ENCODE measurements at places on chromosomes 5 and 9.

- no peak overlapping the region for H3K4me3 ChIP-seq
- DNase-seq = no peak
- H3K27me3 ChIP-seq = no peaks in the 10 kb centered on the region
Observed at GRCh38 chr5:112385566-112385965, 33.5 kb downstream of the EPB41L4A start.

- H3K4me3 ChIP-seq = no peak overlapping the region
- no peaks in the 10 kb centered on the region for H3K36me3 ChIP-seq
- H3K27ac ChIP-seq = no peak overlapping the region
- DNase-seq = no peak
Observed at GRCh38 chr5:35762368-35762767, 94.3 kb upstream of the IL7R start.

DNA sequence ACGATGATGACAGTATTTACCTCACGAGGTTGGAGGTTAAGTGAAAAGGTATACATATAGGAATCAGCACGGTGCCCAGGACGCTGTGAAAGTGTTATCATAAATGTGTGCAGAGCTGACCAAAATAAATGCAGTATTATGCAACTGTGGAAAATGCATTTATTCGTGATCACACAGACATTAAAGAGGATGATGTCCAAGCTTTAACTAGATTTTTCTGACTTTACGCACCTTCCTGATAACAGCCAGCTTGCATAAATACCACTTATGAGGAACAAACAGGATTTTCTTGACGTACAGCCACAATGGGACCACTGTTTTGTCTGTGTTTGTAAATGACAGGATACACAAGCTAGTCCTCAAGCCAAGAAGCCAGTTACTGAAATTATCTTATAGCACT is 71.4 kb upstream of the ATP10B start:
- no peaks in the 10 kb centered on the region for H3K27me3 ChIP-seq
- no peak overlapping the region for H3K4me3 ChIP-seq
- H3K27ac ChIP-seq = no peak overlapping the region
- no peaks in the 10 kb centered on the region for H3K4me1 ChIP-seq

DNA sequence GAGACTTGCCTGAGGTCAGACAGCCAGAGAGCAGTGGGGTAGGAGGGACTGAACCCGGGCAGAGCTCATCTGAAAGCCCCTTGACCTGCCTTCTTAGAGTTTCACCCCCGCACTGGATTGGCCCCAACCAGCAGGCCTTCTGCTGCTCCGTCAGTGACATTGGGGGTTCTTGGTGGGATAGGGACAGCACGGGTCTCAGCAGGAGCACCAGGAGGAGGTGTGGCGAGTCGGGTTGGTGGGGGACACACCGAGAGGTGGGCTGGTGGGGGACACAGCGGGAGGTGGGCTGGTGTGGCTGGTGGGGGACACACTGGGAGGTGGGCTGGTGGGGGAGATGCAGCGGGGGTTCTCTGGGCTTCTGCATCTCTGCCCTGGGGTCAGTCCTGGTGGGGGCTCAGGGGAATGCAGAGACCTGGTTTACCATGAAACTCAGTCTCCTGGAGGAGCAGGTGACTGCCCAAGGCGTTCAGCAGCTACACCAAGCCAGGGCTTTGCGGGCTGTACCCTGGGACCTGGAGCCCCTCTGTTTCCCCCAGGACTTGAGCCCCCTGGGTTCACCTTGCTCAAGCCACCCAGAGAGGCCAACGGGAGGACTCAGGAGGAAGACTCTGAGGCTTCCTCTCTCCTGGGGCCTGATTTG is 28.1 kb upstream of the RNU6ATAC start:
- H3K4me1 ChIP-seq = no peaks in the 10 kb centered on the region
- H3K27ac ChIP-seq = no peak overlapping the region
- no peak overlapping the region for H3K4me3 ChIP-seq
- H3K36me3 ChIP-seq = no peaks in the 10 kb centered on the region
- no peaks in the 10 kb centered on the region for H3K27me3 ChIP-seq
- DNase-seq = no peak

DNA sequence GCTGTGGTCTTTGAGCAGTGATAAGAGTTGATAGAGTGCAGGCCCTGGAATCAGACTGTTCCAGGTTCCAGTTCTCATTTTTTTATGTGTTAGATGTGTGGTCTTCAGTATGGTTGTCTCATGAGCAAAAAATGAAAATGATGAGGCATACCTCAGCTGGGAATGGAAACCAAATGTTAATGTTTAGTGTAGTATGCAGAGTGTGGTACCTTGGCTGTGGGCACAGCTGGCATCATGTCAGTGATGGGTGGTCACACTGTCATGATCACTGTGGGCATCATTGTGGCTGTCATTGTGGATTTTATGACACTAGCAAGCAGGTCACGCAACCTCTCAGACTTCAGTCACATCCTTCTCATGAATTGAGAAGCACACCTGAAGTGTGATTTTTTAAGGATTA is 6.4 kb downstream of the ABLIM3 start:
- H3K27ac ChIP-seq = no peak overlapping the region
- peaks cover 37% of the 10 kb centered on the region for H3K4me1 ChIP-seq
- no peak for DNase-seq
- no peaks in the 10 kb centered on the region for H3K36me3 ChIP-seq
- H3K27me3 ChIP-seq = no peaks in the 10 kb centered on the region

DNA sequence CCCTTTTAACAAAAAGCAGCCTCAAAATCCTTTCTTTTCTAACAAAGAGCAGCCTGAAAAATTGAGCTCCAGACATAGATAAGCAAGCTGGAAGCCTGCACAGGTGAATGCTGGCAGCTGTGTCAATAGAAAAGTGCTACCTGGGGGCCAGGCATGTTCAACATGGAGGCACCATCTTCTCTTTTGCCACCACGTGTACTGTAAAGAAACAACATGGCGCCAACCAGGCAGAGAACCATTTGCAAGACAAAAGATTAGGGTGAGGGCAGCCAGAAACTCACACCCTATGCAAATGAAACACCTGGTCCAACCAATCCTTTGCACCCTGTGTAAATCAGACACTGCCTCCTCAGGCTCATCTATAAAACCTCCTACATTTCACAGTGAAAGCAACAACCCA is 96.0 kb downstream of the ACTL7B start:
- DNase-seq = no peak
- no peaks in the 10 kb centered on the region for H3K27me3 ChIP-seq
- no peaks in the 10 kb centered on the region for H3K4me1 ChIP-seq
- no peak overlapping the region for H3K4me3 ChIP-seq
- H3K36me3 ChIP-seq = no peaks in the 10 kb centered on the region

DNA sequence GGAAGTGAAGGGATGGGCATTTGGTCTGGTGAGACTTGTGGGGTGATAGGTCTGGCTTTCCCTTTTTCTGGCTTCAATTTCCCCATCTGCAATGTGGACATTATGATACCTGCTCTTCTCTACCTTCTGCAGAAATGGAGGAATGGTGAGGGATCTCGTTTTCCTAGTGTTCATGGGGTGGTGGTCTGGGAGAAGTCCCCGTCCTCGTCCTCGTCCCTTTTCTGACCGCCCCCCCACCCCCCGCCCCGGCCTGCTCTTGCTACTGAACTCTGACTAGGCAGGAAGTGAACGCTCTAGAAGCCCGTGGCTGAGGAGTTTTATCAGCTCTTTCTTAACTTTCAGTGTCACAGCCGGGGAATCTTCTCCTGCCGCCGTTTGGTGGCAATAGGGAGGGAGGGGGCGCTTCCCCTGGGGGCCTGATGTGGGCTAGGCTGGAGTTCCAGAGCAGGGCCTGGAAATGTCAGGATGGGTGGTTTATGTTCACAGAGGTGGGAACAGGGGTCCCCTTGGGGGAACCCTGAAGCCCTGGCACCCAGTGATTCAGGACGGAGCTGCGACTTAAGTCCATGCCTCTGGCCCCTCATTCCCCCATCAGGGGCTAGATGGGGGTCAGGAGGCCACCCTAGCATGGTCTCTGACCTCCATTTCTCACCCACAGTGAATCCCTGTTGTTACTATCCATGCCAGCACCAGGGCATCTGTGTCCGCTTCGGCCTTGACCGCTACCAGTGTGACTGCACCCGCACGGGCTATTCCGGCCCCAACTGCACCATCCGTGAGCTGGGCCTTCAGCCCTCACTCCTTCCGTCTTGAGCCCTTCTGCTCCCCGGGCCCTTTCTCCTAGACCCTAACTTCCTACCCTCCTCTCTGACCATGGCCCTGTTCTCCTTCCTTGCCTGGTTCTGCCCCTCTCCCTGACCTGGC is 6.7 kb downstream of the PTGS1 start:
- no peak overlapping the region for H3K27ac ChIP-seq
- no peaks in the 10 kb centered on the region for H3K27me3 ChIP-seq
- peaks cover 13% of the 10 kb centered on the region for H3K36me3 ChIP-seq
- peak; percentile 29 for DNase-seq
- H3K4me1 ChIP-seq = peaks cover 18% of the 10 kb centered on the region

DNA sequence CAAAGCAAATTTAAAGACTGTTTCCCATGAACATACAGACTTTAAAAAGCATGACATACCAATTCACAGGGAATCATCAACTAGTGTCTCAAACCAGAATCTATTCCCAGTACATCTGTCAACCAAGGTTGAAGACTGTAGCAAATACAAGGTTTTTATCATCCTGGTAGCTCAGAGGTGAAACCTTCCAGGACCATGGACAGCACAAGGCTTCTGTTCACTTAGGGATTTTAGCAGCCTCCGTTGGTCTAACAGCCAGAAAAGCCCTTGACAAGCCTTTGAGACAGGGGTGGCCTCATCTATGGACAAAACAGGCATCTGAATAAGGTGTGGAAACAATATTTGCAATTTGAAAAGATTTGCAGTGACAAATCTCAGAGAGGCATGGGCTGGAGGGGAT is 119.0 kb downstream of the TRIM32 start:
- H3K4me3 ChIP-seq = no peak overlapping the region
- peaks cover 11% of the 10 kb centered on the region for H3K4me1 ChIP-seq

GRCh38 chr9:6354072-6354686 is 26.0 kb downstream of the TPD52L3 start:
- H3K27ac ChIP-seq = no peak overlapping the region
- H3K27me3 ChIP-seq = no peaks in the 10 kb centered on the region
- no peaks in the 10 kb centered on the region for H3K36me3 ChIP-seq

GRCh38 chr5:26487553-26487952 is 550.8 kb downstream of the CDH9 start:
- no peaks in the 10 kb centered on the region for H3K4me1 ChIP-seq
- DNase-seq = no peak
- H3K27me3 ChIP-seq = no peaks in the 10 kb centered on the region

- H3K4me1 ChIP-seq = peaks cover 20% of the 10 kb centered on the region
- H3K4me3 ChIP-seq = no peak overlapping the region
- peak; percentile 84 for DNase-seq
- peak overlapping the region; percentile 80 for H3K27ac ChIP-seq
- H3K27me3 ChIP-seq = no peaks in the 10 kb centered on the region
Observed at GRCh38 chr5:140131967-140132409, 6.3 kb downstream of the IGIP start.

- no peak overlapping the region for H3K4me3 ChIP-seq
- H3K27me3 ChIP-seq = peaks cover 49% of the 10 kb centered on the region
- H3K27ac ChIP-seq = no peak overlapping the region
- no peaks in the 10 kb centered on the region for H3K36me3 ChIP-seq
- peaks cover 5% of the 10 kb centered on the region for H3K4me1 ChIP-seq
Observed at GRCh38 chr5:81748556-81748955, 2.3 kb downstream of the SSBP2 start.

- H3K27me3 ChIP-seq = no peaks in the 10 kb centered on the region
- no peak overlapping the region for H3K27ac ChIP-seq
- DNase-seq = no peak
- H3K4me3 ChIP-seq = no peak overlapping the region
Observed at GRCh38 chr5:56155992-56156584, 77.0 kb downstream of the ANKRD55 start.

DNA sequence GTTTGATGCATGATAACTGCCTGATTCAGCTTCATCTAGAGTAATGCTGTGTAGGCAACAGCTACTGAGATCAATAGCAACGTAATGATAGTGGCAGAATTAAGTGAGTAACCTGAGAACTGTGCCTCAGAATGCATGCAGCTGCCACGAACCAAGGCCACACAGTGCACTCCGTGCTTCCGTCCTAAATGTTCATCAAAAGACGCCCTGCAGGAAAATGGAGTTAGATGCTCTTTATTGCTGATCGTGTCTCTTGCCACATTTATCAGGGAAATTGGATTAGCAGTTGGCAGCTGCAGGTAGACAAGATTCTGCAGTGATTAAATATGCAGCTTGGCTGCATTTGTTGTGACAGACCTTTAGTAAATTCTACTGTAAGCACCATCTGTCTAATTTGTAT is 107.7 kb upstream of the TLX3 start:
- no peak overlapping the region for H3K27ac ChIP-seq
- H3K27me3 ChIP-seq = no peaks in the 10 kb centered on the region
- no peaks in the 10 kb centered on the region for H3K36me3 ChIP-seq
- H3K4me1 ChIP-seq = no peaks in the 10 kb centered on the region

GRCh38 chr5:173498286-173498685 is 118.2 kb downstream of the BOD1 start:
- no peak overlapping the region for H3K4me3 ChIP-seq
- DNase-seq = no peak
- no peaks in the 10 kb centered on the region for H3K36me3 ChIP-seq
- no peaks in the 10 kb centered on the region for H3K27me3 ChIP-seq
- H3K4me1 ChIP-seq = peaks cover 4% of the 10 kb centered on the region

- no peaks in the 10 kb centered on the region for H3K36me3 ChIP-seq
- H3K4me3 ChIP-seq = no peak overlapping the region
- no peak overlapping the region for H3K27ac ChIP-seq
Observed at GRCh38 chr5:147431586-147431985, 78.3 kb downstream of the DPYSL3 start.

GRCh38 chr9:136363949-136364748 is 605 bp upstream of the DNLZ start:
- no peak for DNase-seq
- H3K36me3 ChIP-seq = no peaks in the 10 kb centered on the region
- H3K4me1 ChIP-seq = no peaks in the 10 kb centered on the region

GRCh38 chr5:10621832-10622231 is 58.0 kb downstream of the ANKRD33B start:
- no peaks in the 10 kb centered on the region for H3K36me3 ChIP-seq
- H3K4me1 ChIP-seq = no peaks in the 10 kb centered on the region
- H3K4me3 ChIP-seq = no peak overlapping the region
- H3K27ac ChIP-seq = no peak overlapping the region
- no peak for DNase-seq
- H3K27me3 ChIP-seq = no peaks in the 10 kb centered on the region

DNA sequence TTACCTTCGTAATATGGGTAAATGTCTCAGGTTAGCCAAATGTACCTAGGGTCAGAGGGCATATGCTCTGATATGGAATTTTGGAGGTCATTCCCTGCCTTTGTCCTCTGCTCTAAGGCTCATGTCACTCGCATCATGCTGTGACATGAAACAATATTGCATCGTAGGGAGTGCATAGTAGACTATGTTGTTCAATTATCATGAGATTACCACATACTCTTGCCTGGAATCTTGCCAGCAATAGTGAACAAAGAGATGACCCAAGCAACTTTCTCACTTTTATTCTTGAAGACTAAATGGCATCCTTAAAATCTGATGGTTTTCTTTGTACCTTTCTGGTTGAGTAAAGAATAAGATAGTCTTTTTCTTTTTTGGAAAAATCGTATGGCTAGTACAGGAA is 27.6 kb downstream of the ZNF462 start:
- H3K27me3 ChIP-seq = no peaks in the 10 kb centered on the region
- no peak overlapping the region for H3K4me3 ChIP-seq
- no peaks in the 10 kb centered on the region for H3K36me3 ChIP-seq
- DNase-seq = no peak
- peaks cover 83% of the 10 kb centered on the region for H3K4me1 ChIP-seq

- H3K4me1 ChIP-seq = no peaks in the 10 kb centered on the region
- no peak overlapping the region for H3K4me3 ChIP-seq
- no peak overlapping the region for H3K27ac ChIP-seq
- H3K36me3 ChIP-seq = no peaks in the 10 kb centered on the region
- no peak for DNase-seq
- no peaks in the 10 kb centered on the region for H3K27me3 ChIP-seq
Observed at GRCh38 chr5:19837536-19838174, 150.3 kb downstream of the CDH18 start.

- no peaks in the 10 kb centered on the region for H3K36me3 ChIP-seq
- no peaks in the 10 kb centered on the region for H3K27me3 ChIP-seq
- no peak overlapping the region for H3K4me3 ChIP-seq
- no peak overlapping the region for H3K27ac ChIP-seq
Observed at GRCh38 chr5:15932066-15932465, 247.5 kb downstream of the MARCHF11 start.
